ENCODE measurements at places on chromosomes 7 and 10.
A peak's percentile ranks its signal among the peaks of the same experiment; 100 is the strongest.

DNA sequence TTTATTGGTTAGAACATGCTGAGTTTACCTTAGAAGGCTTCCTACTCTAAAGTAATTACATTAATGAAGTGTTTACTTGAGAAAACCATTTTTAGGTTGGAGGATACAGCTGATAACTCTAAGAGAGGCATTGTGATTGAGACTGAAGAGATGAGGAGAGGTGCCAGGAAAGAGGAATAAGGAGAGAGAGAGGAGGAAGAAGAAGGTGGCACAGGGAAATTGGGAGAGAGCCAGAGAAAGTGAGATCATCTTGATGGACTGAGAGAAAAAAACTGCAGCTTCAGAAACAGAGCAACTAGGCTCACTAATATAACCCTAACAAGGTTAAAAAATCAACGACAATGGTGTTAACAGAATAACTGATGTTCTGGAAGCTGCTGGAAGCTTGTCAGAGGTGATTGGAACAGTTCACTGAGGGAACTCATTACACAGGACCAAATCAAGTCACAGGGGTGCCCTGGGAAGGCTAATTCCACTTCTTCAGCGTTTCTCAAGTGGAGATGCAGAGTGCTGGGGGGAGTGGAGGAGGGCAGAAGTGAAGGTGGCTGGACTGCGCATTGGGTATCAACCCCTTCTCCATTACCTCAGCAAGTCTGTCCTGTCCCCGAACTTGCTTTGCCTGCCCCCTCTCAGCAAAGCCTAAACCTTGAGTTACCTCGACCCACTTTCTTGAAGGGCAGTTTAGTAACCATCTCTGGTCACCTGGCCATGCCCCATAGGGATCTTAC, 6.9 kb upstream of the SORBS1 start:
- DNase-seq: peak; percentile 20

DNA sequence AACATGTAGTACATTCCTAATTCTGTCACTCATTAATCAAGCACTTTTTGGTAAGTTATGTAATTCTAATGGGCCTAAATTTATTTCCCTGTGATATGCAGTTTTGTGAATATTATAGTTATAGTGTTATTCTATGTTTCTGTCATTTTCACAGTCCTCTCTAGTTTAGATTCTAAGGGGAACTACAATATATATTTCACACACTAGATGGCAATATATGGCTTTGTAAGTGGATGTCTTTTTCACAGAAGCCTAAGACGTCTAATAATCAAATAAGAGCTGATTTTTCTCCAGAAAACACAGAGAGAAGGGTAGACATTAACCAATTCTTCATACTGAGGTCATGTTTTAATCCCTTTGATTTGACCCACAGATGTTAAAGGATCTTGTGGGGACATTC, 18.0 kb downstream of the RNLS start:
- peak; percentile 52 for DNase-seq

GRCh38 chr7:3244241-3244814, 56.7 kb upstream of the SDK1 start:
- no peak for DNase-seq

- DNase-seq: no peak
These were observed at the start of gene DPY19L1 for GRCh38 chr7:35037211-35037525. DPY19L1 (minus strand) TSS chr7:35037485; CDS start chr7:35037394, 91 bp downstream.

- no peak for DNase-seq
These were observed 197.0 kb upstream of the AGK start for GRCh38 chr7:141354251-141354650.

GRCh38 chr10:69340695-69341094, 62.4 kb downstream of the HK1 start:
- no peak for DNase-seq

- DNase-seq: no peak
These were observed 220.8 kb downstream of the POLR1F start for GRCh38 chr7:19488056-19488455.

- no peak for DNase-seq
These were observed 259.6 kb upstream of the PPP2R2D start for GRCh38 chr10:131641231-131641630.

- no peak for DNase-seq
These were observed 58.5 kb downstream of the STK32C start for GRCh38 chr10:132249226-132249724.

DNA sequence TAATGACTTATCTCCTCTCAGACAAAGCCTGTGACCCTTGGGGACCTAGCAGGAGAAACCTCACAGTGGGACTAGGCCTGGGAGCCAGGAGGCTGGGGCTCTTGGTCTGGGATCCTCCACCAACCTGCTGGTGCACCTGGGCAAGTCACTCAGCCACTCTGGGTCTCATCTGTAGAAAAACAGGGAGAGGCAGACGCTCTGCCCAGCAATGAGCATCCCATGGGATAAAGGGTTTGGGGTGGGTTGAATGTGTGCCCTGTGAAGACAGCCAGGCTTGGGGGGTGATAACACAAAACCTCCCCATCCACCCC, 81.6 kb downstream of the ZMIZ1 start:
- no peak for DNase-seq

GRCh38 chr7:1950066-1950451, 280.0 kb downstream of the ELFN1 start:
- DNase-seq: no peak

- no peak for DNase-seq
These were observed 24.7 kb upstream of the NUB1 start for GRCh38 chr7:151316896-151317295.

GRCh38 chr7:43516581-43517342, 66.1 kb upstream of the STK17A start:
- no peak for DNase-seq

- DNase-seq: no peak
These were observed 14.0 kb upstream of the SH3PXD2A start for GRCh38 chr10:103869336-103869735.

DNA sequence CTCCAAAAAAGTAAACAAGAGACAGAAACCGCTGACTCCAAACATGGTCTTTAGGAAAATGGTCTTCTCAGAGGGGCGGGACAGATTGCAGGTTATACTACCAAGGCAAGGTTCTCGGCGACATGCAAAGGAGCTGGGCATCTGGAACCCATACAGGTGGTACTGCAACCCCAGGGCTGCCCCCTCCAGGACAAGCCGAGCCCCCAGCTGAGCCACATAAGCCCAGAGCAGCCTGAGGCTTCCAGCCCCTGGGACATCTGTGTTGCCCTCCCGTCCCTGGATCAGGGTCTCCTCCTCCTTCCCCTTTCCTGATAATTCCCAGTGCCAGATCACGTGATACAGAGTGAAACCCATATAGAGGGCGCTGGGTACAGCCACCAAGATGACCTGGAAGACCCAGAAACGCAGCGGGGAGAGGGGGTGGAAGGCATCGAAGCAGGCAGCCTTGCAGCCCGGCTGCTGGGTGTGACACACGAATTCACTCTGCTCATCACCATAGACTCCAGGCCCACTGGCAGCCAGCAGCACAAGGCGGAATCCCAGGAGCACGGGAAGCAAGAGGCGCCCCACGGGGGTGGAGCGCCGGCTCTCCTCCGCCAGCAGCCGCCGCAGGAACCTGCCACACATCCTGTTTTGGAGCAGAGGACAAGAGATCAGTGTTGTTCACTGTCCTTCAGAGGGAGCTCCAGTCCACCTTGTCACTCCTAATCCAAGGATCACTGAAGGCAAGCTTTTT, at the start of gene GJC3:
GJC3 (minus strand) TSS at position 627 of the 736 bp plus-strand sequence; CDS start at position 627, 0 bp downstream.
- DNase-seq: peak; percentile 81

DNA sequence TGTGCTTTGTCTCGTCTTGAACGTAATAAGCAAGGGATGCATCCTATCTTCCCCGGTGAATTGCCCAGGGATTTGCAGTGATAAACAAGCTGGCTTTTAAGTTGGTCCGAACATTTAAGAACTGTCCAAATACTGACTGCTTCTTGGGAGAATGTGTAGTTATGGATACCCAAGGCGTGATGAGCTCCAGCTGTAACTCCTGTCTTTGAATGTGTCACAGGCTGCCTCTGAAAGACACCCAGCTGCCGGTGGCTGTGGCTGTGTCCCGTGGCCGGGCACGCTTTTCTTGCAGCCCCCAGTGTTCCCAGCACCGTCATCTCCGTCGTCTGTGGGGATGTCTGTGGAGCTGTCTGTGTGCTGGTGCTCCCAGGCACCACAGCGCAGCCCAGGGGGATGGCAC, 118.1 kb downstream of the GLRX3 start:
- DNase-seq: no peak

- DNase-seq: no peak
These were observed 591.6 kb upstream of the PFKP start for GRCh38 chr10:2475711-2476217.

GRCh38 chr7:117123311-117123926, 170.1 kb downstream of the ST7 start:
- DNase-seq: no peak

GRCh38 chr10:67662415-67662814, 33.6 kb downstream of the CTNNA3 start:
- no peak for DNase-seq

GRCh38 chr10:131858583-131859340, 42.0 kb upstream of the PPP2R2D start:
- no peak for DNase-seq

GRCh38 chr10:90041585-90041984, 340.2 kb downstream of the KIF20B start:
- DNase-seq: no peak

GRCh38 chr7:19062216-19062615, 55.2 kb downstream of the TWIST1 start:
- DNase-seq: no peak

DNA sequence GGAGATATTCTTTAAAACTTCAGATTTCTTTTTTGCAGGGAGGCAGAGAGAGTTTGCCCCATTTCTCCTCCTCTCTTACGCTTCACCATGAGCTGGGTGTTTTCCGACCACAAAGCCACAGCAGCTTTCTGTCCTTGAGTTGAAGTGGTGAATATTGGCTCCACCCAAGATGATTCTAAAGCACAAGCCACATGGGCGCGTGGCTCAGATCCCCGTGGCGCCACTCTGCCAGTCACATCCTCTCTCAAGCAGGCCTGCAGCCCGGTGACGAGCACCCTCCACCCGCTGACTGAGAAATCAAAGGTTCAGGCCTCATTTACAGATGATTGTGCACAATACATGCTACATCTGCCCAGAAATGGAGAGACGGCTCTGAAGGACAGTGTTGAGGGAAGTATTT, 27.6 kb upstream of the RNF32 start:
- peak; percentile 11 for DNase-seq

- DNase-seq: no peak
These were observed at the start of gene SAMD9L for GRCh38 chr7:93148144-93148543. SAMD9L (minus strand) TSS chr7:93148385; CDS start chr7:93135971, 12,414 bp downstream.

DNA sequence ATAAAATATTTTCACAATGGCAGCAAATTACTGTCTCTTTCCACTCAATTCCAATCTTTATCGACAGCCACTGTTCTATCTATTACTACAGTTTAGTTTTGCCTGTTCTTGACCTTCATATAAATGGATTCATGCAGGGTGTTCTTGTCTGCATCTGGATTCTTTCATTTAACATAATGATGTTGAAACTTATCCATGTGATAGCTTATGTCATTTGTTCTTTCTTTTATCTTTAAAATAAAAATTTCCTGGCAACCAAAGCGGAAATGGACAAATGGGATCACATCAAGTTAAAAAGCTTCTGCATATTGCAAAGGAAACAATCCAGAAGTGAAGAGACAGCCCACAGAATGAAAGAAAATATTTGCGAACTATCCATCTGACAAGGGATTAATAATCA, 20.5 kb upstream of the DMTF1 start:
- DNase-seq: no peak

GRCh38 chr7:151503902-151504714, 15.6 kb downstream of the RHEB start:
- DNase-seq: no peak

GRCh38 chr10:131882590-131883451, 18.0 kb upstream of the PPP2R2D start:
- no peak for DNase-seq
